ENCODE measurements at places on chromosomes 11 and 22. TPM values are rescaled to one million over a fixed set of nuclear protein-coding genes. Genes with fewer than 3 reads are reported as not detected.

Gene CNTN5
- total RNA-seq, result not detected

Gene MUC5AC
- total RNA-seq, result 0.03 TPM

DNA sequence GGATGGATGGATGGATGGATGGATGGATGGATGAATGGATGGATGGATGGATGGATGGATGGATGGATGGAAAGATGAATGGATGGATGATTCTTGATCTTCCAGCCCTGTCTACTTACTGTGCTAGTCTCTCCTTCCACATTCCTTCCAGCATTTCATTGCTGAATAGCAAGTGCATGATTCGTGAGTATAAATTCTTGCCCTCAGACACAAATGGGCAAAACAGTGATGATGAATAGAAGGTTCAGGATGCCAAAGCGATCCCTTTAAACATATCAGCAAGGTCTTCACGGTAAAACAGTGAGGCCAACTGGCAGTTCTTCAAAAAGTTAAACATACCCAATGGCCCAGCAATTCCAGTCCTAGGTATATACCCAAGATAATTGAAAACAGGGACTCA is 400.2 kb downstream of the MN1 start:
- H3K36me3 ChIP-seq, result no peaks in the 10 kb centered on the region
- no peak overlapping the region for H3K4me3 ChIP-seq
- DNase-seq, result no peak
- H3K27ac ChIP-seq, result no peak overlapping the region
- peaks cover 11% of the 10 kb centered on the region for H3K27me3 ChIP-seq

GRCh38 chr11:64996710-64997380 is at the start of gene BATF2:
Gene BATF2 (minus strand): TSS chr11:64996971. CDS start chr11:64996914, 57 bp downstream.
- no peak within 1 kb of the TSS for H3K27ac ChIP-seq
- no peaks in the 10 kb centered on the region for H3K36me3 ChIP-seq
- no peak for DNase-seq
- no peak within 1 kb of the TSS for H3K4me3 ChIP-seq
- H3K4me1 ChIP-seq, result peaks cover 7% of the 10 kb centered on the region
- no peaks in the 10 kb centered on the region for H3K27me3 ChIP-seq

Measured in T-cell (primary cell).